ENCODE measurements at places on chromosomes 2 and 18.

- DNase-seq, result no peak
These were observed 327.9 kb downstream of the LPIN1 start for GRCh38 chr2:12074126-12074844.

DNA sequence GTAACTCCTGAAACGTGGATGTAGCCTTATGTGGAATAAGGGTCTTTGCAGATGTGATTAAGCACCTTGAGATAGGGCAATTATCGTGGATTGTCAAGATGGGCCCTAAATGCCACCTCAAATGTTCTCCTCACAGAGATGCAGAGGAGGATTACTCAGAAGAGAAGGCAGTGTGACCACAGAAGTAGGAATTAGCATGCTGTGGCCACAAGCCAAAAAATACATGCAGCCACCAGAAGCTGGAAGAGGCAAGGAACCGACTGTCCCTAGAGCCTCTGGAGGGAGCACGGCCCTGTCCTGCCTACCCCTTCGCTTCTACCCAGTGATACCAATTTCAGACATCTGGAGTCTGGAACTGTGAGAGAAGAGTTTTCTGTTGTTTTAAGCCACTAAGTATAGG, 47.3 kb upstream of the MGAT5 start:
- no peak for DNase-seq

DNA sequence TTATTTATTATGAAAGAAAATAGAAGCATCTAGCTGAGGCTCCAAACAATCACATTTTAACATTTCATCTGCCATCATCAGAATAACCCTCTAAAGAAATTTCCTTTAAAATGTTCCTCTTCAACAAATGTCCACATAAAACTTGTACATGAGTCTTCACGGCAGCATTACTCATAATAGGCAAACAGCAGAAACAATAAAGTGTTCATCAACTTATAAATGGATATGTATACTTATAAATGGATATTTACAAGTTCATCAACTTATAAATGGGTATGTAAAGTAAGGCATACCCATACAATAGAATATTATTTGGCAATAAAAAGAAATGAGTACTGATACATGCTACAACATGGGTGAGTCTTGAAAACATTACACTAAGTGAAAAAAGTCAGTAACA, 33.5 kb upstream of the ASNSD1 start:
- no peak for DNase-seq

DNA sequence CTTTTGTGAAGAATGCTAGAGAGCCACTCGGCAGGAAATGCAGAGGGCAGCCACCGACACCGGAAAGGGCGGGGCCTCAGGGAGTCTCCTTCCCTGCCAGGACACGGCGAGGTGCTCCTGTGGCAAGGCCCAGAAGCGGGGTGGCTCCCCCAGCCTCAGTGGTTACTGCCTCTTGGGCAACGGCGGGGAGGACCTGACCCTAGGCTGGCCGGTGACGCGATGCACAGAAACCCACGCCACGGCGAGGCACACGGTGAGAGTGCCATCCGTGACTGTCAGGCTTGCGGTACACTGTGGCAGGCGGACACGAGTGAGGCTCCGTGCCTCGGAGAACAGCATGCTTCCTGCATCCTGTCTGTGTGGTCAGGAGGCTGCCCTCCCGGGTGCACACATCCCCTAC, 47.8 kb downstream of the ZAP70 start:
- DNase-seq, result no peak

- DNase-seq, result no peak
These were observed 43.7 kb upstream of the NEB start for GRCh38 chr2:151777935-151778334.
